ENCODE measurements at places on chromosomes 7 and 10.

- no peak for DNase-seq
Observed at GRCh38 chr7:79593866-79594301, 140.4 kb upstream of the MAGI2 start.

GRCh38 chr10:34116220-34116641, 698.9 kb downstream of the PARD3 start:
- DNase-seq, result no peak

DNA sequence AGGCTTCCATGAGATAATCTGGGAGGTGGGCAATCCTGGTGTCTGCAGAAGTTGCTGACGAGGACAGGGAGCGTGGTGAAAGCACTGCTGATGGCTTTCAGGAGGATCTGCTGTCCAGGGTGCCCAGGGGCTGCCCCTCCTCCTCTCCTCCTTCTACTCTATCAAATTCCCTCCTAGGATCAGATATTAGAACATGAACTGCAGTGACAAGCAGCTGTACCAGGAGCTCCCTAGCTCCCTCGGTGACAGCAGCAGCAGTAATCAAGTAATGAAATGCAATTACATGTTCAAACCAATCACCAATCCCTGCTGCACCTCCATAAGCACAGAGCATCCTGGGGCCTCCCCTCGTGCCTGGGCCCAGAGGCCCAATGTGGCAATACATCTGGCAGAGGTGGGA, 46.9 kb downstream of the GRID1 start:
- DNase-seq, result no peak

DNA sequence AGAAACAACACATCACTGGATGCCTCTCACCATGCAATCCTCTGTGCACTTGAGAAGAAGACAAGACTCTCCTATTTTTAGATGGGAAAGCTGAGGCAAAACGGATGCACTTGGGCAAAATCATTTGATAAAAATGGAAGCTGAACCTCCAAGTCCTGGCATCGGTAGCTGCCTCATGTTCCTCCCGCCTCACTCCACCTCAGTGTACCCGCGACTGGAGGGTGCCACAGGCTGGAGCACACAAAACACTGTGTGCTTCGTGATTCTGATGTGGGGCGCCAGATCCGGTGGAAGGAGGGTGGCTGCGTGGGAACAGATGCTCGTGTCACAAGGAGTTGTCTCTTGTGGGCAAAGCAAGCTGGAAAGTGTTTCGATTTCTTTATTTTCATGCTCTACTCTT, 41.3 kb downstream of the TAS2R41 start:
- no peak for DNase-seq

GRCh38 chr7:23687011-23687410, 7.0 kb downstream of the FAM221A start:
- no peak for DNase-seq
